Cerebellar cortex (tissue), 1 donor: ENCODE measurements at places on chromosomes 1 and 21.
A peak's percentile ranks its signal among the peaks of the same experiment; 100 is the strongest.

GRCh38 chr21:35027563-35028450, 21.3 kb downstream of the RUNX1 start:
- no peak for DNase-seq

DNA sequence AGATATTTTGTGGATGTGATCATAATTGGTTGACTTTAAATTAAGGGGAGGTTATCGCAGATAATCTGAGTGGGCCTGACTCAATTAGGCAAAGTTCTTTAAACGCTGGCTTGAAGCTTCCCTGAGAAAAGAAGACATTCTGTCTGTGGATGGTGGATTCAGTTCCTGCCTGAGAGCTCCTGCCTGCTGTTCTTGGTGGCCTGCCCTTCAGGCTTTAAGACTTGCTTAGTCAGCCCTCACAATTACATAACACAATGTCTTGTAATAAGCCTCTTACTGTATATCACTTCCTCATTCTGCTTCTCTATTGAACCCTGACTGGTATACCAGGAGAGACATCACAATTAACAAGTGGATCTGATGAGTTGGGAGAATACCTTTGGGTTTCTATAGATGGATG, 50.2 kb downstream of the KCNJ6 start:
- DNase-seq = no peak

DNA sequence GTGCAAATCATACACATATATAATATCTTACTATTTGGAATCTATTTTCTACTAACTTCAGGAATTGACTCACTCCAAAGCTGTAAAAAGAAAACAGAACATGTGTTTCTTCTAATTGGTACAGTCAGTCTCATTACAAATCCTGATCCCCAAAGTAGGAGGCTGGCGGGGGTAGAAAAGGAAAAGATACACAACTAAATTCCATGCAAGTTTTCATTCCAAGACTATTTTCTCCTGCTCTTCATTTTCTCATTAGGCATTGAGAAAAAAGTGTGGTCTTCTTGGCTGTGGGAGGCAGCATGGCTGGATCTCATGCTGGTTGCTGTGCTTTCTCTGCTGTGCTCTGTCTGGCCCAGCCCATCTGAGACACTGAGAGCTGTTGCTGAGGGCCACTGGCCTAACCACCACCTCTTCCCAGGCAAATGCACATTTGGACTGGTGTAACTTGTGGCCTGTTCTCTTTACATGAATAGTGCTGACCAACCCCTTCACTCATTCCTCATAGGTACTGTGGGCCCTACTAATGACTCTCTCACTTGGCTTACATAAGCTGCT, 1107.5 kb upstream of the B3GALT2 start:
- no peak for DNase-seq

GRCh38 chr1:5810553-5811270, 181.5 kb downstream of the NPHP4 start:
- no peak for DNase-seq

DNA sequence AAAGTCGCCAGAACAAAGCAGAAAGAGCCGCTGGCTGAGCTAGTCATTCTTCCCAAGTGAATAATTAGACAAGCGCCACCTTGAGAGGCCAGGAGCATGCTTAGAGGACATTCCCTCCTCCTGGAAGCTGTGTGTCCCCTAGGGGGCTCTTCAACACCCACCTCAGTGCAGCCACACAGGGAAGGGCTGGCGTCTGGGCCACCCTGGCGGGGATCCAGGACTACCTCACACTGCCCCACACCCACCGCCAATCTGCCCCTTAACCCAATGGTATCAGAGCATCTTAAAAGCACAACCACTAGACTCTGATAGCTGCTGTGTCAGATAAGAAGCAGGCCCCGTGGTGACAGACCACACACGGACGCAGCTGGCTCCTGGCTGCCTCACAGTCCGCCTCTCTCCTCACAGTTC, 24.9 kb downstream of the SETD4 start:
- DNase-seq = no peak

DNA sequence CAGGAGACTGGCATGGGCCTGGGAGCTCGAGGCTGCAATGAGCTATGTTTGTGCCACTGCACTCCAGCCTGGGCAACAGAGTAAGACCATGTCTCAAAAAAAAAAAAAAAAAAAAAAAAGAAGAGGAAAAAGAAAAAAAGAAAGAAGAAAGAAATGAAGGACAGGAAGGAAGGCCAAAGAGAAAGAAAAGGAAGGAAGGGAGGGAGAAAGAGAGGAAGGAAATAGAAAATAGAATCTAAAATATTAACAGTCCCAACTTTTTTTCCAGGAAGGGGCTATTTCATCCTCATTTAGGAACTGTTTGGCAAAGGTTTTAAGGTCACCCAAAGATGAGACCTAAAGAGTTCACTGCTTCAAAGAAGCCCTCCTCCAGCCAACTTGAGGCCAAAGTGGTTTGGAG, 2.5 kb downstream of the MUL1 start:
- no peak for DNase-seq

DNA sequence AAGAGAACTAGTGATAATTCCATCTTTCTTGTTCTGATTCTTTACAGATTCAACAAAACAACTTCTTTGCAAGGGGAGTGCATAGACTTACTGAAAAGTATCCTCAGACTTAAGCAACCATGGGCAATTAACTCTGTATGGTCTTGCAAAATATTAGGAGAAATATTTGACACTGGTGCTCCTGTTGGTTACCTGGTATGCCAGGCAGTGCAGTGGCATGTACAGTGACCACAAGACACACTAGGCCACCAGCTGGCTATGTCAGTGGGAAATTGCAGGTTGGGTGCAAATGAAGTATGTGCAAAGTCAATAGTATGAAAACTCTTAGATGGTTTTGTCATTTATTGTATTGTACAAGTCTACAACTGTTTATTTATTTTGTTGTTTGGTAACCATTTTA, 34.5 kb downstream of the EPS15 start:
- no peak for DNase-seq

DNA sequence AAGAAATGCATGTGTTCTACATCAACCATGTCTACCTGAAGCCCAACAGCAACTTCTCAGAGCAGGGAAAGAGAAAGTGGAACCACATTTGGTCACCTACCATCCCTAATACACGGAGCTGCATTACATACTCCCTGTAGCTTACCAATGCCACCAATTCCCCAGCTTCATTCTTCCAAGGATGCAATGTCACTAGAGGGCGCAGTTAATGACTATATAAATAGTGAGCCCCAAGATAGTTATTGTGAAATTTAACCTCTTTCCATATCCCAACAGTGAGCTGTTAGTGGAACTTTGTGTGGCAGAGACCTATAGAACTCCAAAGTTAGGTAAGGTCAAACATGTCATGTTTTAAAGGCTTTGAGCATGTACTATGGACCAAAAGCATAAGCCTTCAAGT, 618.3 kb downstream of the SMYD3 start:
- no peak for DNase-seq

- no peak for DNase-seq
These were observed 9.1 kb upstream of the MACF1 start for GRCh38 chr1:39195166-39196111.

DNA sequence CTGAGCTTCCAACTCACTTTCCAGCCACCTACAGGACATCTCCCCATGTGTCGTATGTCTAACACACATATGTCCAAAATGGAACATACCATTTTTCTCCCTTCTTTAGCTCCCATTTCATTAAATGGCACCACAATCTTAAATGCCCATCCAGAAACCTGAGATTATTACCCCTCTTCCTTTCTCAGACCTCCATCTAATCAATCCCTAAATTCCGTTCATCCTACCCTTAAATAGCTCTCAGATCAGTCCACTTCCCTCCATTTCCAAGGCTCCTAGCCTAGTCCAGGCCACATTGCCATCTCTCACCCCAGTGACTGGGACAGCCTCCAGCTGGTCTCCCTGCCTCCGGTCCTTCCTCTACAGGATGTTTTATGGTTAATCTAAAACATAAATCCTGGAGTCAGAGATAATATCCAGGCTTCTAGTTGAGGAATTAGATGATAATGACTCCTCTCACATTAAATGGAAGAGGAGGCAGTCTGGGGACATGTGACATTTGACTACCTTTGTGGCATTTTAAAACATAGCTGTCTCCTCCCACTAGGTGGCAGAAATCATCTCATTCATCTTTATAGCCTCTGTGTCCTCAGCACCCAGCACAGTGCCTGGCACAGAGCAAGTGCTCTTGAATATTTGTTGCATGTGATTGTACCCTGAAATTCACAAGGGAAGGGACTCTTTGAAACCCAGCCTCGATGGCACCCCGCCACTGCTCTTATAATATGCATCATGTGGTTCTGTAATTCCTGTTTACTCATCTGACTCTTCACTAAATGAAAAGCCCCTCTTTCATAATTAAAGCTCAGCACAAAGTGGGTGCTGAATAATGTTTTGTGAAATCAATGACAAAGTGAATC, 102.3 kb downstream of the TMEM53 start:
- DNase-seq = peak; percentile 21

DNA sequence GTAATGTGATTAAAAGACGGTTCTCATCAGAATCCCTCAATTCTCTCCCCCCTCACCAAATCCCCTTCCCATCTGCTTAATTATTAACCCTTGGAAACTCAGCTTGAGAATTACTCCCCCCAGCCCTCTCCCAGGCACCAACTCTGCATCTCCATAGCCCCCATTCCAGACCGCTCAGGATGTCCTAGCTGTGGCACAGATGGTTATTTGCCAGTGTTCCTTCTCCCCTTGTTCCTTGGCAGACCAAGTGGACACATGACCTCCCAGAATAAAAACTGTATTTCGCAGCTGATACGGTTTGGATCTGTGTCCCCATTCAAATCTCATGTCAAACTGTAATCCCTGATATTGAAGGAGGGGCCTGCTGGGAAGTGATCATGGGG, 14.6 kb downstream of the HENMT1 start:
- peak; percentile 69 for DNase-seq

- no peak for DNase-seq
These were observed 51.4 kb downstream of the YARS1 start for GRCh38 chr1:32765570-32766327.

DNA sequence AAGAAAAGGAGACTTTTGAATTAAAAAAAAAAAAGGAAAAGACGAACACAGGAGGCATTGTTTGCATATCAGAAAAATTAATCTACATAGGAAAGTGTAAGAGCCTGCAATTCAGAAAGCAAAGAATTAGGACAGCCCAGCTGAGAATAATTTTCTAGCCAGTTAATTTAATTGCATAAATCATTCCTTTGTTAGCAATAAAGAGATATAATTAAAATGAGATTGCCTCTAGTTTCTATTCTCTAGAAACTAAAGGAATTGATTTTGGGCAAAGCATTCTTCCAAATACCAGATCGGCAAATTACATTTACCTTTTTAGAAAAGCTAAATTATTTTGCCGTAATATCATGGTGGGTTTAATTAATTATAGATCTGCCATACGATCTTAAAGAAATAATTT, 46.0 kb downstream of the NUF2 start:
- DNase-seq = no peak

- DNase-seq = no peak
These were observed 288.0 kb downstream of the PBX1 start for GRCh38 chr1:164846731-164847691.

DNA sequence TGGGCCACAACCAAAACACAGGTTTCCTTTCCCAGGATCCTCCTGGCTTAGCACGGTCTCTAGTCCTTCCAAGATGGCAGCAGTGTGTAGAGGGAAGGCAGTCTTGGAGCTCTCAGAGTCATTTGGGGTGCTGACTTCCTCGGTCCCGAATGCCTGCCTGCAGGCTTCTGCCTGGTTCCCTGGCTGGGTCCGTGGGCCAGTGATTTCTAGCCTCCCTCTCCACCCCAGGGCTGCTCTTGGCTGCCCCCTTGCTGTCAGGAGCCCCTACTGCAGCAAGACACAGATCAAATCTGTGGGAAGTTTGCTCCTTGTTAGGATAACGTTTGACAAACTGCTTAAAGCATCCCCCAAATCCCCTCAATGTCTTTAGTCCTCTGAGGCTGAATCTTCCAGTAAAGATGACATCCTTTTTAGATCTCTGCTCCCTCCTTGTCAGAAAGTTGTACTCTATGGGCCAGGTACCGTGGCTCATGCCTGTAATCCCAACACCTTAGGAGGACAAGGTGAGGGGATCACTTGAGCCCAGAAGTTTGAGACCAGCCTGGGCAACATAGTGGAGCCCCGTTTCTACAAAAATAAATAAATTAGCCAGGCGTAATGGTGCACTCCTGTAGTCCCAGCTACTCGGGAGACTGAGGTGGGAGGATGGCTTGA, 272.5 kb downstream of the RRAGC start:
- DNase-seq = peak; percentile 27

- no peak for DNase-seq
These were observed 17.3 kb downstream of the C1orf21 start for GRCh38 chr1:184403961-184404726.

DNA sequence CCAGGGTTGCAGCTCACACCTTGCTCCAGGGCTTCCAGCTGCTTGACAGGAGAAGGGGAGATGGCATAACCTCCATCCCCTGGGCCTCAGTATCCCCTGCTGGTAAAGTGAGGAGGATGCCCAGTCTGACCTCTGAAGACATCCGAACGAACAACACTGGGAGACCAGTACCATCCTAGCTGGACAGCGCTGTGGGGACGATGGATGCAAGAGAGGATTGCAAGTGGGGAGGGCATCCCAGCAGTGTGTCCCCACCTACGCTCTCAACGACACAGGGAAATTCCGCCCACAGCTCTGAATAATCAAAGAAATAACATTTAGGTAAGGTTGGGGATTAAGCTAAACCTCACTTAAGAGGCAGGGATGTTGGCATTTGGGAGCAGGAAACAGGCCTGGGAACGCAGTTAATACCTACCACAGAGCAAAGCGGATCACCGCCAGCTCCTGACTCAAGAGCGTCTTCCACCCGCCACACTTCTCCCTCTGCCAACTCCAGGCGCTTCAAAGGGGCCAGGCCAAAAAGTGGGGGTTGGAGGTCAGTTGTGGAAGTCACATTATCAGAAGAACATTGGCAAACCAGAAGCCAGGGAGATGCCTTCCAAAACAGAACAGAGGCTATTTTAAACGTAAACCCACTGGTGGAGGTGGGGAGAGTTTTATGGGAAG, 47.6 kb downstream of the SSBP3 start:
- peak; percentile 83 for DNase-seq

DNA sequence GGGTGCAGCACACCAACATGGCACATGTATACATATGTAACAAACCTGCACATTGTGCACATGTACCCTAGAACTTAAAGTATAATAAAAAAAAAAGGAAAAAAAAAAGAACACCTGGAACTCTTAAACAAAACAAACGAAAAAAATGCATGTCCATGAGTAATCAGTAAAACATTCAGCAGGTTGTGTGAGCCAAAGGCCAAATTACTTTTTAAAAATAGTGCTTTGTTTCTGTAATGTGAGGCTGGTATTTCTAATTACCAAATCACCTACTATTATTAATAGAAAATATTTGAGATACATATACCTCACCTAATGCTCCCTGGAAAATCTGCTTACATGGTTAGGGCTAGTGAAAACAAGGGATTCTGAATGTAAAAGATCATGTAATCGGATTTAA, 294.4 kb upstream of the NR5A2 start:
- no peak for DNase-seq

GRCh38 chr1:51578383-51579109, 38.3 kb upstream of the OSBPL9 start:
- no peak for DNase-seq
